CD4-positive, alpha-beta T cell treated with Interleukin-2 at 100 ng/mL for 4 hours (primary cell): ENCODE measurements at places on chromosomes 11 and 22.
A peak's percentile ranks its signal among the peaks of the same experiment; 100 is the strongest.

DNA sequence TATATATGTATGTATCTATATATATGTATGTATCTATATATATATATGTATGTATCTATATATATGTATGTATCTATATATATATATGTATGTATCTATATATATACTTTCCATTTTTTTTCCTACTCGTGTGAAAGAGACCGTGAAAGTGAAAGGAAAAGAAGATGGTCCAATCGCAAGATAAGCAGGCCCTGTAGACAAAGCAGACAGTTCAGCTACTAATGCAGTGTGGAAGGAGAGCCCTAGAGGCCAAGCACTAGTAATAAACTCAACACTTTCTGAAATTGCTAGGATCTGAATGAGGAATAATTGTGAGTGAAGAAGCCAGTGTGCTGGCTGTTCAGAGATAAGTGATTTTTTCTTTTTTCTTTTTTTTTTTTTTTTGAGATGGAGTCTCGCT lies 47.2 kb downstream of the MCHR1 start:
- peak; percentile 36 for DNase-seq

- DNase-seq: no peak
These were observed 993 bp upstream of the SFI1 start for GRCh38 chr22:31495343-31495742.

- no peak for DNase-seq
These were observed 547.6 kb downstream of the BUD13 start for GRCh38 chr11:116225236-116225635.

DNA sequence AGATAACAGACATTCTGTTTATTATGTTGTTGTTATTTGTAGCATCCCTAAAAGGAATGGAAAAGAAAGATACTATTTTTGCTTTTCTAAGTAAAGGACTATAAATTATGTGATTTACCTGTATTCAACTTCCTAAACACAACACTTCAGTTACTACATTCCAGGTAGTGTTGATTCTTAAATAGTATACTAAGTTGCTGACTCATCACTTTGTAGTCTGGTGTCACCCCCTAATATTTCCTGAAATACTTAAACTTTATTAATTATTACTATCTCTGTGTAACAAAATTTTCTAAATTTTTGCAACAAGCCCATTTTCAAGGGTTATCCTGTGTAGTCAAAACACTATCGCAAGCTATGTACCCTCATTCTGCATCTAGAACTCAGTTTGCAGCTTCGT lies 7.0 kb downstream of the SYTL2 start:
- DNase-seq: no peak

GRCh38 chr22:43446037-43446803 lies 34.4 kb downstream of the MPPED1 start:
- no peak for DNase-seq

- DNase-seq: no peak
These were observed 1.1 kb upstream of the TTLL8 start for GRCh38 chr22:50058906-50059880.

DNA sequence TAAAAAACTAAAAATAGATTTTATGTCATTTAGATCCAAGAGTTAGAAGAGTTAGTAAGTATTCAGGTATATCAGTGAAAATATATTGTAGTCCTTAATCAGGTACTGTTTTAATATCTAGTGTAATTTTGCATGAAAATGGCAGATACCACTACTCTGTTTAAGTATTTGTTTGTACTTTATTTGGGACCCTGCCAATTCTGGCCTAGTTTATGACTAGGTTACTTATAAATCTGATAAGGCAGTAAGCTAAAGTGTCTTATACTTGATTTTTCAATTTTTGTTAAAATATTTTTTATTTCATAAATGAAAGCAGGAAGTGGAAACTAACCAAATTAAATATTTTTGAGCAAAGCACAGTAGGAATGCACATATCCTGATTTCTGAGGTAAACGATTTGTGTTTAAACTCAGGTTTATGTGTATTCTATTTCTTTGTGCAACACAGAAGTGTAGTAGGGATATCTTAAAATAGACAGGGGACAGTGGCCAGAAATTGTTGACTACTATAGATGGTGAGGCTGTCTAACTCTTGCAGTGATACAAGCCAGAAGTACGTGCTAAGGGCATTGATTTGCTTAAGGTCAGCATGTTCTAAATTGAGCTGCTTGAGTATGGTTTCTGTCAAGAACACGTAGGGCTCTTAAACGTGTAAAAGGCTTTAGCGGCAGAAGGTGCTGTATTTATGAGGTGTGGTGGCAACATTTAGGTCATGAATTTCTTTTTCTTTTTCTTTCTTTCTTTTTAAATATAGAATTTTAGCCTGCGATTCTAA lies 34.0 kb downstream of the HIPK3 start:
- no peak for DNase-seq

- no peak for DNase-seq
These were observed 30.3 kb downstream of the TNKS1BP1 start for GRCh38 chr11:57294225-57295131.

GRCh38 chr11:82718821-82719220 lies 14.8 kb downstream of the FAM181B start:
- DNase-seq: no peak

DNA sequence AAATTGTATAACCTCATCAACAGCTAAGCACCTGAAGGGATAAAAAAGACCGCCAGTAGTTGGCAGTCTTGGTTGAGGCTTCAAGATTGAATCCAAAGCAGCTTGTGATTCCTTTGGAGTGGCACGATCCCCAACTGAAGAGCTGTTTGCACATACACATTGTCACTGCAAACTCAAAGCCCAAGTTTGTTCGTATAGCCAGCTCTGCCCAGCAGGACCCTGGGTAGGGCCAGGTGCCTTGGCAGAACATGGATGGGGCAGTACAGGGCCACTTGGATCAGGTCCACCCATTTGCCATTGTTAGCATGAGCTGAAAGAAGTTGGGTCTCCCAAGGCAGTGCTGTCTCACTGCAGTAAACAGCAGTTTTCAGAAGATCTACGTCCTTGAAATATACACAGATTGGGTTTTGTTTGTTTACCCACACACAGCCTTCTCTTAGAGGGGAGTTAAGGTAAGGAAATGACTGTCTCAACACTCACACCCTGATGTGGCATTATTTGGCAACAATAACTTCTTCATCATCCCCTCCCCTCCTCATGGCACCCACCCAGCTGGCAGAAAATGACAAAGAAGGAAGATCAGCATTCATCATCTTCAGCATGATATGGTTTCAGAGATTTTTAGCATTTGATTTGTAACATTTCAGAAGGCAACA lies 132.9 kb downstream of the COMMD9 start:
- DNase-seq: no peak

DNA sequence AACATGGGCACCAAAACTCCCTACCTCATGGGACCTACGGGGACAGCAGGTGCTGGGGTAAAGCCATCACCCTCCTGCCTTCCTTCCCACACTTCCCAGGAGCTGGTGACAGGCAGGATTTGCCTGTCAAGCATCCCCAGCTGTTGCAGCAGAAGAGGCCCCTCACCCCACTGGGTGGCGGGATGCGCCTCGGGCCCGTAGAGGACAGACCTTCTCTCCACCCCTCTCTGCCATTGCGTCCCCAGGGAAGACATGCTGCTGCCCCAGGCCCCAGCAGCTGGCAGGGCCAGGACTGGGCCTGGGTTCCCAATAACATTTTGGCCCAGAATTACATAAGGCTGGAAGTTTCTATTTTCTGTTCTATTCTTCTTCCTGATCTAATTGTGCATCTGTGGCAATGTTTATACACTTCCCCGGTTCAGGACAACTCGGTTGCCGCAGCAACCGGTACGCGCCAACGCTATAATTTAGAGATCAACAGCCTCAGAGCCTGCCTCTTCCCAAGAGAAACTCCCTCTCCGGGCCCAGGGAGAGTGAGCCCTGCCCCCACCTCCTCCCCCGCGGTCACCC lies 25.4 kb downstream of the KCNJ4 start:
- DNase-seq: no peak

DNA sequence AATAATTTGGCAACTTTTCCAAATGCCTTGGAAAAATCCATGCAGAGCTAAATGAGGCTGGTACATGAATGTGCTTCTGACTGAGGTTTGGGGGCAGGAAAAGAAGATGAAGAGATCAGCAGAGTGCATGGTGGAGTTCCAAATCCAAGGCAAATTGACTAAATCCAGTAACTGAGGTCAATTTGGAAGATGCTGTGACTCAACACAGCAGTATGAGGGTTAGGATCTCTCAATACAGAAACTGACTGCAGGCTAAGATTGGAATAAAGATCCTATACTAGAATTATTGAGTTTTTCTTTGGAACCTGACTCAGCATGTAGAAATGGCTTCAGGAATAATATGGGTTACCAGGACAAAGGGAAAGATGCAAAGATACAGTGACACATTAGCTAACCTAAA lies 99.3 kb upstream of the FAT3 start:
- no peak for DNase-seq

GRCh38 chr22:44363013-44363979 lies 50.5 kb upstream of the SHISAL1 start:
- no peak for DNase-seq

GRCh38 chr22:26008587-26008986 lies 160.7 kb upstream of the SEZ6L start:
- DNase-seq: no peak

DNA sequence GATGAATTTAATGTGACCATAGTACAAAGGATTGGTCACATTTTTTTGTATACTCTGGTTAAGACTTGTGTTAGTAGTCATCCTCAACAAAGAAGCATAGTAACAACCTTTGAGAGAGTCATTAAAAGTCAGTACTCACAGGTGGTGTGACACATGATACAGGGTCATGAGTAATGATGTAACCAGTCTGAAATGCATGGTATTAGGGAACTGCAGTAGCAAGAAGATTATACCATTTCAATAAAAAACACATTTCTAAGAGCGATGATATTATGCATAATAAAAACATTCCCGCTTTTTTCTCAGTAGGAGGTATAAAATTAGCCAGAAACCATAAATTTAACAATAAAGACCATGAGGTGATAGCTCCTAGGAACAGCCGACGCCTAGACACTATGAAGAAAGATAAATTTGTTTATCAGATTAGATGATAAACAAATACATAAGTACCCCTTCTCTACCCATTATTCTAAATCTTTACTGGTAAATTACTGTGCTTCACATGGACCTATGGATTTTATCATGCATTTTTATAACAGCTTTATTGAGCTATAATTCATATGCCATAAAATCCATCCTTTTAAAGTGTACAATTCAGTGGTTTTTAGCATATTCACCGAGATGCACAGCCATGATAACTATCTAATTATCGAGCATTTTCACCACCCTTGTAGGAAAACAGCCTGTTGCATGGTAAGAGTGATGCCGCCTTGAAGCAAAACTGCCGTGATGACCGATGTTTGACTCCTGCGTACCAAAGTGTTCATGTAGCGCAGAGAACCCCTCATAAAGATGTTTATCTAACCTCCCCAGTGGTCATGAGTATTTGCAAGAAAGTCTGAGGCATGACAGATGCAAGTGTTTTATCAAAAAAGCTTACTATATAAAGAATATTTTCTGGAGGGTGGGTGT lies 41.8 kb downstream of the TMPRSS5 start:
- DNase-seq: no peak
